ENCODE measurements at places on chromosomes 4 and X.

DNA sequence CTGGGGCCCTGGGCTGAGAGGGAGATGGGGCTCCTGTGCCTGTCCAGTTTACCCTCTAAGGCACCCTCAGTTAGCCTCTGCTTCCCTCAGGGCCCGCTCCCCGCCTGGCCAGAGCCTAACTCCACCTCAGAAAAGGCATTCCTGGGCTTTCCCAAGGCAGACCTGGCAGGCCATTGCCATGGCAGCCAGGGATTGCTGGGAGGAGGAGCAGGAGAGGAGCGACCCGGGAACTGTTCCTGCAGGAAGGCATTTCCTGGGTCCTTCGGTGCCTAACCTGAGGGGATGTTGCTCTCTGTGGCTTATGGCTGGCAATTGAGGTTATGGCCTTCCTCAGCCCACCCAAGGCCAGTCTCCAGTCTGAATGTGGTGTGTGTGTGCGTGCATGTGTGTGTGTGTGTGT lies 131.3 kb downstream of the PJA1 start:
- DNase-seq, result no peak

DNA sequence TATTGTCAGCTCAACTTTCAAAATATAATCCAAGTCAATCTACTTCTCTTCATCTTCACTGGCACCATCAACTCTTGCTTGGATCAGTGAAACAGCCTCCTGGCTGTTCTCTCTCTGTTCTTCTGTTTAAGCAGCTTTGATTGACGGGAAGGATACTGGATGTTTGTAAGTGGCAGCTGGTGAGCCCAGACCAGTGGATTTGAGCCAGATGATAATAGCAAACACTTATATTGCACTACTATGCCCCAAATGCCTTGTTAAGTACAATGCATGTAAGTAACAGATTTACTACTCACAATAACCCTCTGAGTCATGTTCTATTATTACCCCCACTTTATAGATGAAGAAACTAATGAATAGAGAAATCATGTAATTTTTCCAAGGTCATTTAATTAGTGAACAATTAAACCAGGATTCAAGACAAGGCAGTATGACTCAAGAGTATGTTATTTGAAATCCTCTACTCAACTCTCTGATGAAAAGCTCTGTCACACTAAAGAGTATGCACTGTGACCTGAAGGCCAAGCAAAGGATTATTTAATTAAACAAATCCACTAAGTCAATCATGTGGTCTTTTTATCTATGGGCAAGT lies 44.8 kb downstream of the SPANXN3 start:
- DNase-seq, result no peak

- DNase-seq, result no peak
Observed at GRCh38 chr4:73944061-73944875, 37.6 kb downstream of the PF4 start.

DNA sequence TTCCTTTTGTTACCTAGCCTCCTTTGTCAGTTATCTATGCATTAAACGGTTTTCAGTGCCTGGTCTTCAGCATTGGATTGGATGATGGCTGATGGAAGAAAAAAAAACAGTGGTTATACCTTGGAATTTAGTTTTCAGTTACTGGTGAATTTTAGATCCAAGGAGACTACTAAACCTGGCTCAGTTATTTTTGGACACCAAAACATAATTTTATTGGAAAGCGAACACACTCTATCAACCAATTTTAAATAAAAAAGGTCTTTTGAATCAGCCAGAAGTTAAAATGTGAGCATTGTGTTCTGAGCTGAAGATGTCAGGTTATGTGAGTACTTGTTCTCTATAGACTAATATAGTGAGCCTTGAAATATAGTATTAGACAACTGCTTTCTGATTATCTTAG lies 32.1 kb downstream of the FGF2 start:
- DNase-seq, result no peak

- no peak for DNase-seq
Observed at GRCh38 chr4:21688596-21689265, 259.8 kb downstream of the KCNIP4 start.

DNA sequence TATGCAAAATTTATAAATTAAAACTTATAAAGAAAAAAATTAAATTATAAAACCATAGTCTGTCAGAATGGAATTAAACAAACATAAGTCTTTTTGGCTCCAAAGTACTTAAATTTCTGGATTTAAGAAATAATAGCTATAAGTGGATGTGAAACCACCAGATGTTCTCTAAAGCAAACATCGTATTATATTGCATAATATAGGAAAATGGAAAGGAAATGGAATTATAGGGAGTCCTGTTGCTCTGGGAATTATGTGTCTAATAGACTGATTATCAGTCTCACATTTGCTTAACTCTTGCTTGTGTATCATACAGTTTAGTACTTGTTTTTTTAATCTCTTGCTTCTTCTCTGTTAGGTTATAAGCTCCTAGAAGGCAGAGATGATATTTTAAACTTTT lies 819.2 kb downstream of the RAPGEF2 start:
- DNase-seq, result no peak

DNA sequence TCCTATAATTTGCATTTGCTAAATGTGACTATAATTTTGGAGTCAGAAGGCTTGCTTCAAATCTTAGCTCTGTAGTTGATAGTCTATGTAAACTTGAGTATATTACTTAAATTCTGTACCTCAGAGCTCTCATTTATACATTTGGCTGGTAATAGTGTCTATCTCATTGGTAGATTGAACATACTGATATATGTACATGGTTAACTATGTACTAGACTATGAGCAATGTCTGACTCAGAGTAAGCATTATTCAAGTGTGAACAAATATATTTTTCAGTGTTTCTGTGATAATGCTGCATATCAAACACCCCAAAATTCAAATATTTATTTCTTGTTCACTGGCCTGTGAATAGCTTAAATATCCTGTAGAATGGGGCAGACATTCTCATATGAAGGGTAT lies 1568.9 kb upstream of the PABPC4L start:
- no peak for DNase-seq

DNA sequence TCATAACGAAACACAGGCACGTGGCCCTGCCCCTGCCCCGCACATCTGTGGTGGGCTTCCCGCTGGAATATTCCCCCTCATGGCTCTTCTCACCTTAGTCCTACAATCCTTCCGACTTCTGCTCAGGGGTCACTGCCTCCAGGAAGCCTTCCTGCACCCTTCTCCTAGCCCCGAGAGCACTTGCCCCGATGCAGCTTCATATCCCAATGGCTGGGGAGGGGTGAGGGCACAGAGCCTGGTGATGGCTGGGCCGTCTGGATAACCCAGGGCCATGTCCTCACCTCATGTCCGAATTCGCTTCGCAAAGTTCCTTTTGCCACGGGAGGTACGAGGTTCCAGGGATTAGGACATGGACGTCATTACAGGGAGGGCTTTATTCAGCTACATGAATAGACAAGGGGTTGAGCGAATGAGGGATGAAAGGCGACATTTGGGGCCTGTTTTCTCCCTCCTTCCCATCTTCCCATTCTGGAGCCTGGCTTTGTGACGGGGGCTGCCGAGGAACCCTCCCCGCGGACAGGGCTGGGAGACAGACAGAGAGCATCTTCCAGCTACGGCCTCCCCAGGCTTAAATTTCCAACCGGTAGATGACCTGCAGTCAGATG lies 35.5 kb upstream of the HMX1 start:
- DNase-seq, result no peak
